ENCODE measurements at places on chromosomes 2 and 18. TPM values are rescaled to one million over a fixed set of nuclear protein-coding genes. Genes with fewer than 3 reads are reported as not detected.

The SIX2 gene
- total RNA-seq = 1.2 TPM

The OSBPL6 gene
- 26.2 TPM for total RNA-seq

DNA sequence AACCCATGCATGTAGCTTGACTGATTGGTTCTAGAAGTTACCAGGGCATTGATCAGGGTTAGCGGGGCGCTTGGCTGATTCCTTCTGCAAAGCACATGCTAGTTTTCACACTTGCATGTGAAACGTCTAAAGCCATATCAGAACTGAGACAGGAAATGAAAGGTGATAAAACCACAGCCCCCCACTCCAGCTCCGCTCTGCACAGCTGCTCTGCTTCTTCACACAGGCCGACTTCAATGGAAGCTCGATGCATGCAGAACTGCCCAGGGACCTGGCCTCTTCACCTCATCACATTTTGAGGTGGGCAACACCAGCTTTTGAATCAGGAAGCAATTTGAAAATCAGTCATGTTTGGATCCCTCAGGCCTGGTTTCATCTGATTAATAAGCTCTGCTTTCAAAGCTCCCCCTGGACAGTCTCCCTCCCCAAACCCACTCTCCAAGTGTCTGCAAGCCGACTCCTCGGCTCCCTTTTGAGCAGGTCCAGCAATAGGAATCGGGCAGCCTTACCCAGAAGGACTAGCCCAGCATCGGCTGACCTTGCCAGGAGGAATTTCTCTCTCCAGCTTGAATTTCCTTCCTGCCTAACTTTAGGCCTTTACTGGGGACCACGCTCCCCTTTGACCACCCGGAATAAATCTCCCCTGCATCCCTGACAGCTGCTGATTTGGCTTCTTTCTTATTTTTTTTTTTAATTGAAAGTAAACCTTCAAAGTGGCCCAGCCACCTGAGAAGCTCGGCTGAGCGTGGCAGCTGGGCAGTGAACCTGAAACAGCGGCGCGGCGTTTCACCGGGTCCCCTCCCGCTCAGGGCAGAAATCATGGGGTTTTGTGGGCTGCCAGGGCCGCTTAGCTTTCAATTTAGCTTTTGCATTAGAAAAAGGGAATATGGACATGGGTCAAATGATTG, 31.7 kb downstream of the HRH4 start:
- no peaks in the 10 kb centered on the region for H3K36me3 ChIP-seq
- no peak overlapping the region for H3K4me3 ChIP-seq
- no peak overlapping the region for H3K27ac ChIP-seq
- DNase-seq = no peak

GRCh38 chr18:33700513-33700976, 122.5 kb downstream of the ASXL3 start:
- H3K27ac ChIP-seq = no peak overlapping the region
- H3K4me1 ChIP-seq = no peaks in the 10 kb centered on the region
- H3K36me3 ChIP-seq = no peaks in the 10 kb centered on the region
- no peaks in the 10 kb centered on the region for H3K27me3 ChIP-seq
- H3K4me3 ChIP-seq = no peak overlapping the region

DNA sequence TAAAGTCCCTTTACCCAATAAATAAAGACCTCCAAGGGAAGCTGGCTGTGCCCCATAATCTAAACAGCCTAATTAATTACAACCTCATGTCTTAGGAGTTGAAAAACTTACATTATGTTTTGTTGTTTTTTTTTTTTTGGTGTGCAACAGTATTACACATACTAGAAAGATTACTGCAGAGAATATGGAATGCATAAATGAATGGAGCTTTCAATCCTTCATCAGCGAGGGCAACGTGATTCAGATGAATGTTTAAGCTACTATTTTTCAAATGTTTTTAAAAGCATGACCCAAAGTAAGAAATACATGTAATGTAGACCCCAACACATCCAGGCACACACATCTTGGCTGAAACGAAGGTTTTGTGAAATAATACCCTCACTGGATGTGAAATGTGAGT, 167.1 kb upstream of the FN1 start:
- H3K27ac ChIP-seq = no peak overlapping the region
- DNase-seq = no peak
- H3K4me3 ChIP-seq = no peak overlapping the region
- H3K4me1 ChIP-seq = peaks cover 16% of the 10 kb centered on the region

- H3K4me1 ChIP-seq = no peaks in the 10 kb centered on the region
- no peak overlapping the region for H3K4me3 ChIP-seq
- H3K36me3 ChIP-seq = no peaks in the 10 kb centered on the region
Measured at GRCh38 chr2:96110621-96111256, 5.6 kb downstream of the ADRA2B start.

- no peaks in the 10 kb centered on the region for H3K27me3 ChIP-seq
- H3K27ac ChIP-seq = no peak overlapping the region
- no peaks in the 10 kb centered on the region for H3K36me3 ChIP-seq
- no peak overlapping the region for H3K4me3 ChIP-seq
- H3K4me1 ChIP-seq = no peaks in the 10 kb centered on the region
- no peak for DNase-seq
Measured at GRCh38 chr2:102290594-102290993, 20.8 kb upstream of the IL1RL1 start.

GRCh38 chr18:73887801-73888200, 259.8 kb downstream of the FBXO15 start:
- no peak overlapping the region for H3K27ac ChIP-seq
- no peaks in the 10 kb centered on the region for H3K36me3 ChIP-seq
- no peak overlapping the region for H3K4me3 ChIP-seq
- no peaks in the 10 kb centered on the region for H3K4me1 ChIP-seq

GRCh38 chr18:54924948-54925347, 34.3 kb downstream of the CCDC68 start:
- peaks cover 6% of the 10 kb centered on the region for H3K4me1 ChIP-seq
- H3K36me3 ChIP-seq = no peaks in the 10 kb centered on the region
- no peak overlapping the region for H3K27ac ChIP-seq
- no peak overlapping the region for H3K4me3 ChIP-seq

GRCh38 chr2:142724186-142724585, 153.3 kb upstream of the KYNU start:
- no peaks in the 10 kb centered on the region for H3K4me1 ChIP-seq
- no peaks in the 10 kb centered on the region for H3K27me3 ChIP-seq
- H3K27ac ChIP-seq = no peak overlapping the region
- DNase-seq = no peak
- H3K36me3 ChIP-seq = no peaks in the 10 kb centered on the region
- H3K4me3 ChIP-seq = no peak overlapping the region

GRCh38 chr2:222708274-222708710, 36.8 kb downstream of the MOGAT1 start:
- peaks cover 5% of the 10 kb centered on the region for H3K4me1 ChIP-seq
- peak; percentile 71 for DNase-seq
- no peaks in the 10 kb centered on the region for H3K36me3 ChIP-seq
- no peak overlapping the region for H3K27ac ChIP-seq

GRCh38 chr2:219522111-219523030, 8.1 kb downstream of the ASIC4 start:
- H3K4me3 ChIP-seq = no peak overlapping the region
- DNase-seq = peak; percentile 33
- H3K4me1 ChIP-seq = peaks cover 18% of the 10 kb centered on the region
- H3K27me3 ChIP-seq = peaks cover 58% of the 10 kb centered on the region
- H3K36me3 ChIP-seq = no peaks in the 10 kb centered on the region
- H3K27ac ChIP-seq = no peak overlapping the region
